CD4-positive, alpha-beta T cell (primary cell): ENCODE measurements at places on chromosomes 6 and 20. TPM values are rescaled to one million over a fixed set of nuclear protein-coding genes. Genes with fewer than 3 reads are reported as not detected.

GRCh38 chr6:157139054-157139708 lies 184.1 kb downstream of the TMEM242 start:
- no peaks in the 10 kb centered on the region for H3K27me3 ChIP-seq
- no peaks in the 10 kb centered on the region for H3K4me1 ChIP-seq
- H3K36me3 ChIP-seq: peaks cover 41% of the 10 kb centered on the region
- DNase-seq: no peak
- no peak overlapping the region for H3K27ac ChIP-seq

DNA sequence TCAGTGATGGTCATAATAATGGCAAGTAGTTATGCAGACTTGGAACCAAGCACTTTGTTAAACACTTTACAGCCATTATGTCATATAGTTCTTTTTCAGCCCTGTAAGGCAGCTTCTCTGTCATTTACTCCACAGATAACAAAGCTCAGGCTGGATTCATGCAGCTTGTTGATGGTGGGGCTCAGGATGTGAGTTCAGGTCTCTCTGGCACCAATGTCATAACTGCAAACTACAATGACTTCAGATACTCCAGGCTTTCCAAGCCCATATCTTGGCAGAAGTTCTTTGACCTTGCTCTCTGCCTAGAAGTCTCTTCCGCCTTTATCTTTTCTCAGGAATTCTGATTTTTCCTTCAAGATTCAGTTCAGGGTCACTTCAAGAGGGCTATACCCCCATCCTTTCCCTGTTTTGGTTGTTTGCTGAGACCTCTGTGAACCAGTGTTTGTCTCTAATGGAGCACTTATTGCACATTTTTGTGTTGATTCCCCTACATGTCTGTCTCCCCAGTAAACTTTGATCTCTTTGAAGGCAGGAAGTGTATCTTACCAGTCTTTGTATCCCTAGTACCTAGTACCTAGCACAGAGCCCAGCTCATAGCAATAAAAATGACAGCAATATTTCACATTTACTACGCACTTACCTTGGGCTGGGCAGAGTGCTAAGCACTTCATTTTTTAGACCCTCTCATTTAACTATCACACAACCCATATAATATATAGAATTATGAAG lies 19.7 kb upstream of the EFHC1 start:
- H3K27me3 ChIP-seq: no peaks in the 10 kb centered on the region
- peaks cover 65% of the 10 kb centered on the region for H3K4me1 ChIP-seq
- H3K36me3 ChIP-seq: peaks cover 28% of the 10 kb centered on the region

GRCh38 chr6:134464690-134465411 lies 146.9 kb upstream of the SGK1 start:
- DNase-seq: no peak
- H3K36me3 ChIP-seq: no peaks in the 10 kb centered on the region
- no peak overlapping the region for H3K27ac ChIP-seq
- H3K27me3 ChIP-seq: no peaks in the 10 kb centered on the region

- no peaks in the 10 kb centered on the region for H3K36me3 ChIP-seq
- H3K27me3 ChIP-seq: no peaks in the 10 kb centered on the region
- no peak overlapping the region for H3K4me3 ChIP-seq
- no peaks in the 10 kb centered on the region for H3K4me1 ChIP-seq
These were observed 124.0 kb upstream of the ECI2 start for GRCh38 chr6:4259391-4259790.

DNA sequence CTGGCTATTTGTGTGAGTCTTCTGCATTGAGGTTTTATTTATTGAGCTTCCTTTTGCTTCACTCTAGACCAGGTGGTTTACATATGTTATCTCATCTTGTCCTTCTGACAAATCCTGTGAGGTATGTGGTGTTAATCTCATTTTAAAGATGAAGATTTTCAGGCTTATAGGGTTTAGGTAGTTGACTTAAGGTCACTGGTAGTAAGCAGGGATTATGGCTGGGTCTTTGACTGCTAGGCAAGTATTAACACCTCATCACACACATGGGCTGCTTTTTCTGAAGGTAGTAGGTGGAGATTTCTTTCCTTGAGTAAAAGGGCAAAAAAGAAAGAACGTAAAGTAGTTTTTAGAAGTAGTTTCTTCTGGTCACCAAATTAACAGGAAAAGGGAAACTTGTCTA lies 72.6 kb downstream of the CDKAL1 start:
- H3K4me1 ChIP-seq: no peaks in the 10 kb centered on the region
- H3K36me3 ChIP-seq: peaks cover 4% of the 10 kb centered on the region
- H3K4me3 ChIP-seq: no peak overlapping the region
- no peaks in the 10 kb centered on the region for H3K27me3 ChIP-seq
- H3K27ac ChIP-seq: no peak overlapping the region

DNA sequence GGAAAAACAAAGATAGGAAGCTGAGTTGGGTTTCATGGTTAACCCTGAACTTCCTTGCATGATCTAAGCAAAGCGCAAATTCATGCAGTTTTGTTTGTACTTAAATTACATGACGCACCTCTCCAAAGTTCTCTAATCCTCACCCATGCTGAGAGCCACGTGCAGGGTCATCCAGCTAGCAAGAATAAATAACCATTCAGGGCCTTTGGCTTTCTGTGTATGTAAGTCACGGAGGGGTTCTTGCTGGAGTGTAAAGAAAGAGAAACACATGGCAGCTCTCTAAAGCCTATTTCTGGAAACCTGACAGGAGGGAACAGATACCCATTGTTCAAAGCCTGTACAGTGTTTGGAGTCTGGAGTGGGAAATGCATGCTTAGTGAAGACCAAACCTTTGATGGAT lies 171.7 kb upstream of the CCN2 start:
- DNase-seq: no peak
- no peaks in the 10 kb centered on the region for H3K4me1 ChIP-seq
- H3K27me3 ChIP-seq: no peaks in the 10 kb centered on the region
- H3K27ac ChIP-seq: no peak overlapping the region
- no peaks in the 10 kb centered on the region for H3K36me3 ChIP-seq

DNA sequence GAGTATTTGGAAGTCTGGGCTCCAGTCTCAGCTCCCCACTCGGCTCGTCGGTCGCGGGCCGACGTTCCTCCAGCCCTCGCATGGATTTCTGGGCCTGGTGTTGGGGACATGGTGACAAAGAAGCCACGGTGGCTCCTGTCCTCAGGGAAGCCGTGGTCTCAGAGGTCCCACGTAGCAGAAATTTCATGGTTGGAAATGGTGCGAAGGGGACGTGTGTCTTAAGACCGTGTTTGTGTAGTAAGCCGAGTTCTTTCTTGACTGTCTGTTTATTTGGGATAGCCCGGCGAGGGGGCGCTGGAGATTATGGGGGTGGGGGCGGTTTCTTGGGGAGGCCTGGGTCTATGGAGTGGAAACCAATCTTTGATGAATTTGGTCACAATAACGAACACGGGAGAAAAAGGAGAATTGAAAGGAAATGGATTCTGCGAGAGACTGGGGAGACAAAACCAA lies 23.5 kb upstream of the MAP3K7 start:
- H3K36me3 ChIP-seq: no peaks in the 10 kb centered on the region
- H3K27ac ChIP-seq: no peak overlapping the region
- no peak for DNase-seq
- peaks cover 52% of the 10 kb centered on the region for H3K27me3 ChIP-seq

- no peaks in the 10 kb centered on the region for H3K36me3 ChIP-seq
- no peak for DNase-seq
- H3K27me3 ChIP-seq: peaks cover 51% of the 10 kb centered on the region
- H3K27ac ChIP-seq: no peak overlapping the region
These were observed 862 bp upstream of the SOBP start for GRCh38 chr6:107488875-107489635.

- no peaks in the 10 kb centered on the region for H3K4me1 ChIP-seq
- H3K36me3 ChIP-seq: no peaks in the 10 kb centered on the region
- H3K27ac ChIP-seq: no peak overlapping the region
- no peak for DNase-seq
- peaks cover 4% of the 10 kb centered on the region for H3K27me3 ChIP-seq
These were observed 223.6 kb downstream of the SOD2 start for GRCh38 chr6:159469443-159469842.

DNA sequence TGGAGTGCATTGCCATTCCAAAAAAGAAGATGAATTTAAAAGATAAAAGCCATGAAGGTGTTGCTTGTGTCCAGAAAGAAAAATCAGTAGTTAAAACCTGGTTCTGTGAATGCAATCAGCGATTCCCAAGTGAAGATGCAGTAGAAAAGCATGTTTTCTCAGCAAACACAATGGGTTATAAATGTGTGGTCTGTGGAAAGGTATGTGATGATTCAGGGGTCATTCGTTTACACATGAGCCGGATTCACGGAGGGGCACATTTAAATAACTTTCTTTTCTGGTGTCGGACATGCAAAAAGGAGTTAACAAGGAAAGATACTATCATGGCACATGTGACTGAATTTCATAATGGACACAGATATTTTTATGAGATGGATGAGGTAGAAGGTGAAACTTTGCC lies 24.7 kb upstream of the BAG2 start:
- no peak for DNase-seq
- H3K4me3 ChIP-seq: no peak overlapping the region
- no peaks in the 10 kb centered on the region for H3K27me3 ChIP-seq
- peaks cover 47% of the 10 kb centered on the region for H3K36me3 ChIP-seq

GRCh38 chr6:85416049-85416448 lies 33.8 kb upstream of the NT5E start:
- H3K4me1 ChIP-seq: no peaks in the 10 kb centered on the region
- H3K27ac ChIP-seq: no peak overlapping the region
- H3K4me3 ChIP-seq: no peak overlapping the region
- H3K36me3 ChIP-seq: no peaks in the 10 kb centered on the region

DNA sequence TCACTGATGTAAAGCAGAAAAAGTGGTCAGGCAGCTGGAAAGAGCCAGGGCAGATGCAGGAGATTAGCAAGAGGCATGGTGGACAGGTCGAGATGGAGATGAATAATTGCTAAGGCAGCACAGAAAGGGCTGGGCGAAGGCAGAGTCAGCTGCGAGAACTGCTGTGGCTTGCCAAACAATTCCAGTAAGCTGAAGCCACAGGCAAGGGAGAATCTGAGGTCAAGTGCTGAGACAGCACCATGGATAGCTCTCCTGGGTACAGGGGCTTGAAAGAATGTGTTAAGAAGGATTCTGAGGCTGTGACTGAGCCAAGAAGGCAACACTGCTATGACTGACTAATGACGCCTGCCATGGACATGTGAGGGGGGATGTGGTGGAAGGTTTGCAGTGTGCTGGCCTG lies 220.8 kb upstream of the FOXA2 start:
- no peak overlapping the region for H3K4me3 ChIP-seq
- no peak for DNase-seq
- no peak overlapping the region for H3K27ac ChIP-seq

- H3K4me3 ChIP-seq: no peak overlapping the region
- peaks cover 35% of the 10 kb centered on the region for H3K27me3 ChIP-seq
- no peak overlapping the region for H3K27ac ChIP-seq
These were observed 164.1 kb downstream of the TBXT start for GRCh38 chr6:166003569-166003968.

GRCh38 chr6:10413262-10413849 lies 1.5 kb downstream of the TFAP2A start:
- no peak for DNase-seq
- peak overlapping the region; percentile 71 for H3K4me3 ChIP-seq
- peaks cover 85% of the 10 kb centered on the region for H3K27me3 ChIP-seq
- no peak overlapping the region for H3K27ac ChIP-seq
- H3K4me1 ChIP-seq: peaks cover 48% of the 10 kb centered on the region

DNA sequence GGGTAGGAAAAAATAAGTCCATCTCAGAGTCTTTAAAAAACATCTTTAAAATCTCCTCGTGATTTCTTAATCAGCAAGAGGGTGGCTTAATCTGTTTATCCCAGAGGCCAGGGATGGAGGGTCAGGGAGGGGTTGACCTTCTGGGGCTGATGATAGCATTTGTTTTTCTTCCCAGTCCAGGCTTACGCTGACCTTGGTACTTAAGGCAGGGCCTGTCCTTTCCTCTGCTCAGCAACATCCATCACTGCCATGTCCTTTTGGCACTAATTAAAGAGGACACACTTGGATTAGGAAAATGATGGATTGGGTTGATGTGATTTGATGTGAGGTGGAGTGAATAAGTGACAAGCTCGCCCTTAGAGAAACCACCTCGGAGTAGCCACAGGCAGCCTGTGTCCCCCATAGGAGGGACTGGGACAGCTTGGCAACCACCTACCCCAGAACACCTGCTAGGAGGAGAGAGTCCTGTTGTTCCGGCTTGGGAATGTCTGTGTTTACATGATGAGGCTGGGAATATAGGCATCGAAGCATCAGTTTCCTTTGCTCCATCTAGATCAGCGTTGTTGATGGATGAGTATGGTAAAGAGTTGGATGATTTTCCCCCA lies 44.2 kb downstream of the PHACTR3 start:
- no peak overlapping the region for H3K27ac ChIP-seq
- peaks cover 7% of the 10 kb centered on the region for H3K27me3 ChIP-seq
- no peak for DNase-seq
- no peak overlapping the region for H3K4me3 ChIP-seq
- H3K4me1 ChIP-seq: no peaks in the 10 kb centered on the region
- no peaks in the 10 kb centered on the region for H3K36me3 ChIP-seq

GRCh38 chr6:141552031-141552430 lies 580.7 kb upstream of the GJE1 start:
- DNase-seq: no peak
- no peaks in the 10 kb centered on the region for H3K27me3 ChIP-seq
- no peaks in the 10 kb centered on the region for H3K36me3 ChIP-seq
- H3K4me1 ChIP-seq: no peaks in the 10 kb centered on the region
- no peak overlapping the region for H3K27ac ChIP-seq
- no peak overlapping the region for H3K4me3 ChIP-seq

GRCh38 chr20:19598117-19598850 lies 159.8 kb upstream of the RIN2 start:
- no peak overlapping the region for H3K27ac ChIP-seq
- DNase-seq: no peak
- no peak overlapping the region for H3K4me3 ChIP-seq
- H3K4me1 ChIP-seq: no peaks in the 10 kb centered on the region
- no peaks in the 10 kb centered on the region for H3K27me3 ChIP-seq

DNA sequence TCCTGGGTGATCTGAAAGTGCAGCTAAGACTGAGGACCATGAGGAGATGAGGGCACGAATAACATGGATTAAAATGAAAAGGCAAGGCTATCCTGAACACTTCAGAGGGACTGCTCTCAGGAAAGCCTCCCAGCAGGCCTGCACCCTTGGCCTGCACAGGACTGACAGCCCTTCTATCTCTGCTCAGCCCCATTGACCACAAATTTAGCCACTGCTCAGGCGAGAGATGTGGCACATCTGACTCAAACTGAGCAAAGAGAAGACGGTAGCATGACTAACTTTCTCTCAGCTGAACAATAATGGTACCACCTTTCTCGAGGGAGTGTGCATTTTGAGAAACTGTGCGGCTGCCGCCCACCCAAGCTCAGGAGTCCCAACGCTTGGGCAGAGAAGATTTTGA lies 257.5 kb downstream of the ADGB start:
- no peaks in the 10 kb centered on the region for H3K36me3 ChIP-seq
- H3K4me3 ChIP-seq: no peak overlapping the region
- no peak for DNase-seq
- H3K27me3 ChIP-seq: no peaks in the 10 kb centered on the region
- H3K27ac ChIP-seq: no peak overlapping the region

GRCh38 chr6:21885532-21886114 lies 292.1 kb downstream of the SOX4 start:
- DNase-seq: no peak
- no peak overlapping the region for H3K4me3 ChIP-seq
- no peak overlapping the region for H3K27ac ChIP-seq
- H3K4me1 ChIP-seq: no peaks in the 10 kb centered on the region
- no peaks in the 10 kb centered on the region for H3K36me3 ChIP-seq

- H3K27ac ChIP-seq: no peak overlapping the region
- H3K27me3 ChIP-seq: no peaks in the 10 kb centered on the region
- H3K36me3 ChIP-seq: no peaks in the 10 kb centered on the region
- H3K4me3 ChIP-seq: no peak overlapping the region
These were observed 85.8 kb upstream of the CCDC167 start for GRCh38 chr6:37585523-37585905.

The GPX5 gene
- total RNA-seq: not detected

The LRRC73 gene
- total RNA-seq: 0.52 TPM

The CDSN gene
- not detected for total RNA-seq

The DSP gene
- total RNA-seq: 0.14 TPM

The HSPA1A gene
- total RNA-seq: 9.8 TPM

The MYL9 gene
- not detected for total RNA-seq

The FAM209A gene
- 6.4 TPM for total RNA-seq

The RHAG gene
- total RNA-seq: not detected
